ENCODE measurements at places on chromosomes 1 and 21.
A peak's percentile ranks its signal among the peaks of the same experiment; 100 is the strongest.

DNA sequence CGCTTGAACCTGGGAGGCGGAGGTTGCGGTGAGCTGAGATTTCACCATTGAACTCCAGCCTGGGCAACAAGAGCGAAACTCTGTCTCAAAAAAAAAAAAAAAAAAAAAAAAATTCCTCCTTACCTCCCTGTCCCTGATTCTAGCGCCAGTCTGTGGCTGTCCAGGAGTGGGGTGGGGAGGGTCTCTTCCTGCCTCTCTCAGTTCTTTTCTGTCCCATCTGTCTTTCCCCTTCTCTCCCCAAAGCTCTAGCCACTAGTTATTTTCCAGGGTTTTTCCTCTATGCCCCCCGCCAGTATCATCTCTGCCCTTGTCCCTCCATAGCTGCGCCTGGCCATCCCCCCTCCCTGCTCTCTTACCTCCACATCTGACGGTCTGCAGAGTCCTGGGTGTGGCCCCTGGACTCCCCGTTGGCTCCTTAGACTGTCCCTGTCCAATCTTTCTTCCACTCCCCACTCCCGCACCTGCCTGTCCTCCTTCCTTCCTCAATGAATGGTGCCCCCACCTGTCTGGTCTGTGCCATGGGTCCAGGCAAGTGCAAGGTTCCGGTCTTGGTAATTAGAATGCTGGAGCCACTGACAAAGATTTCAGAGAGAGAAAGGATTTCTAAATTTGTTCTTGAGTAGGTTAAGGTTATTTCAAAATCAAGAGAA is 1.6 kb upstream of the TMEM63A start:
- DNase-seq, result no peak

DNA sequence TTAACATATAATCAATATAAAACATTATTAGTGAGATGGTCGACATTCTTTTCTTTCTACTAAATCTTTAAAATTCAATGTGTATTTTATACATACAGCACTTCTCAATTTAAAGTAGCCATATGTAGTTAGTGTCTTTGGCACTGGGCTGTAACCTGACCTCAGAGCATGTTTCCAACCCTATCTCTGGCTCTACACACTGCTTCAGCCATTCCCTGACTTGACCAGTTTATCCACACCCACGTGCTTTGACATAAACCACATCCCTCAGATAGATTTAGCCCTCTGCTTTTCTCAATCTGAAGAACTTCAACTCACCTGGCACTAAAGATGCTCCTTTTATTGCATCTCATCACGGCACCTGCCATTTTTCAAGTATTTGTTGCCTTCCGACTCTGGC is 58.3 kb downstream of the RGS2 start:
- DNase-seq, result no peak

DNA sequence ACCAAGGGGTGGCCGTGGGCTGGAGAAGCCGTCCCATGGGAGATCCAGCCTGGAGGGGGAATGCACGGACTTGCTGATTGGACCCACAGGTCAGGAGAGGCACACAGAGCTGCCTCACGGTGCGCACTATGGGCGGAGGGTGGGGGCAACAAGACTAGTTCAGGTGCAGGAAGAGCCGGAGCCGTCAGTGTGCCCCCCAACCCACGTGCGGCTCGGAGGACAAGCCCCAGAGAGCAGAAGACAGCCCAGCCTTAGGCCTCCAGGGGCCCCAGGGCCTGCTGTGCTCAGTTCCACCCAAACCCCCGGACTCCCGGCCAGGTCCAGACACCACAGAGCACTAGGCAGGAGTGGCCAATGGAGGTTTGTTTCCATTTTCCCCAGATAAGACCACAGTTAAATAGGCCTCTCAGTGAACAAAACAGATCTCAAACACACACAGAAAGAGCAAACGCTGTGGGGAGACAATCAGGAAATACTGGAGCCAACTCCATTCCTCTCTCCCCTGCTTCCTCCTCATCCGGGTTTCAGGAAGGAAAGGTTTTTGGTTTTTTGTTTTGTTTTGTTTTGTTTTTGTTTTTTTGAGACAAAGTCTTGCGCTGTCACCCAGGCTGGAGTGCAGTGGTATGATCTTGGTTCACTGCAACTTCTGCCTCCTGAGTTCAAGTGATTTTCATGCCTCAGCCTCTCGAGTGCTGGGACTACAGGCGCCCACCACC is 84.2 kb downstream of the ADSS2 start:
- no peak for DNase-seq

- peak; percentile 9 for DNase-seq
Measured at GRCh38 chr1:93734999-93735398, 53.4 kb upstream of the BCAR3 start.

DNA sequence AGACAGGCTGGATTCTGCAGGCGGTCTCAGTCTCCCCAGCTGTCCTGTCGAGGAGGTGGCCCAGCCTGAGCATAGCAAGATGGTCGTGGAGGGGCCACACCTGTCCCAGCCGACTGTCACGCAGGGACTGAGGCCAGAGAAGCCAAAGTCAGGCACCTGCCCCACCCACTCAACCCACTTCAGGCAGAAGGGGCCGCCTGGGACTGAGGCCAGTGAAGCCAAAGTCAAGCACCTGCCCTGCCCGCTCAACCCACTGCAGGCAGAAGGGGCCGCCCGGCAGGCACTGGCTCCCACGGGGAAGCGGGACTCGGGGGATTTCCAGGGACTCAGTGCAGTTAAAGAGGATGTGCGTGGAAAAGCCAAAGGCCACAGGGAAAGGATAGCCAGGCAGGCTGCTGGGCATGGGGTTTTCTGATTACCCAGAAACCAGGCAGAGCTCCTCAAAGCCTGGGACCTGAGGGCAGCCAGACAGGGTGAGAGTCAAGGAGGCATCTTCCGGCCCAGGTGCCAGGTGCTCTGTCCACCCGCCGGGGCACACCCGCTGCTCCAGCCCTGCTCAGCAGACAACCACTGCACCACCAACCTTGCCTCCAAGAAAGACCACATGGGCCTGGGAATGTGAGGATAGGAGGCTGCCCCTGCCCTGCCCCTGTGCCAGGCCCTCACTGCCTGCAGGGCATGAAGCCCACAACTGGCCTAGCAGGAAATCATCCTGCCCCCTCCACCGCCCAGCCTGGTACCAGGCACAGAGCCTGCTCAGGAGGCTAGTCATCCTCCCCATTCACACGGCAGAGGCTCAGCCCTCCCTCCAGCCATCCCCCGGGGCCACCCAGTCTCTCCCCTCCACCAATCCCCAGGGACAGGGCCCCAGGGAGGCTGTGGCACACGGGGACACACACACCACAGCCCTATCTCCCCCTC is 41.0 kb downstream of the MEGF6 start:
- no peak for DNase-seq

DNA sequence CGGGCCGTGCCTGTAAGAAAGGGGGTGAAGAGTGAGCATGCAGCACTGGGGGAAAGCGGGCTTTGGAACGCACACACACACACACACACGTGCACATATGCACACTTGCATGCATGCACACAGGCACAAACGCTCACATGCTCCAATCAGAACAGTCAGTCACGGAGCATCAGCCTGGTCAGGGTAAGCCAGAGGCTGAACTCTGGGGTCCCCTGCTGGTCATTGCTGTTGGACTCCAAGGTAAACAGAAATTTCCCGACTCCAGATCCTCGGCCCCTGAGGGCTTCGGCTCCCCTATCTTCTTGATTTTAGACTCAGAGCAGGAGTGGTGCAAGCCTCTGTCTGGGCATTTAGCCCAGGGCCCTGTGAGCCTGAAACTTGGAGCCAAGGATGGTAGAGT is 54.2 kb downstream of the SYT2 start:
- DNase-seq, result no peak

GRCh38 chr1:53645690-53646078 is 93.3 kb downstream of the GLIS1 start:
- DNase-seq, result no peak

GRCh38 chr1:178869119-178869697 is 1.7 kb downstream of the ANGPTL1 start:
- no peak for DNase-seq

- DNase-seq, result no peak
Measured at GRCh38 chr1:53895421-53895820, 1.4 kb downstream of the DIO1 start.

GRCh38 chr1:66166753-66167152 is 367.2 kb upstream of the SGIP1 start:
- no peak for DNase-seq

DNA sequence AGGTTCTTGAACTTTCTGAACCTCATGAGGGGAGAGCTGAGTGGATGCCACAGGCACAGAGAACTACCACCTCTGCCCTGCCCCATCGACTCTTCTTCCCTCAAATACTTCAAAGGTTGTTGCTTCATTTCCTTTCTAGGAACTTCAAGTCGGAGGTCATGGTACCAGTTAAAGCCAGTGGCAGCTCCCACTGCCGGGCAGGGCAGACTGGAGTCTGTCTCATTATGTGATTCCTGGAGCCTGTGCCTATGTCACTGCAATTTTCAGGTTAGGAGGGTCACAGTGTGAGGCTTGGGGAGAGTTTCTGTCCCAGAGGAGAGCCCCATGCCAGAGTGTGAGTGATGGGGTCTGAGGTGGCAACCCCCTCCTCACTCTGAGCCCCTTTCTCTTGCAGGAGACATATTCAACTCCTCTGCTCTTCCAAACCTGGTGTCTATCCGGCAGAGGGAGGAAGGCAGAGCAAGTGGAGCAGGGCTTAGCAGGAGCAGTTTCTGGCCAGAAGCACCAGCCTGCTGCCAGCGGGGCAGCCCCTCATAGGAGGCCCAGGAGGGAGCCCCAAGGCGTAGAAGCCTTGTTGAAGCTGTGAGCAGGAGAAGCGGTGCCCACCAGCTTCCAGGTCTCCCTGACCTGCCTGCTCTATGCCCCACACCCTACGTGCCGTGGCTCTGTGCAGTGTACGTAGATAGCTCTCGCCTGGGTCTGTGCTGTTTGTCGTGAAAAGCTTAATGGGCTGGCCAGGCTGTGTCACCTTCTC is 29.3 kb downstream of the CAMK1G start:
- DNase-seq, result no peak

DNA sequence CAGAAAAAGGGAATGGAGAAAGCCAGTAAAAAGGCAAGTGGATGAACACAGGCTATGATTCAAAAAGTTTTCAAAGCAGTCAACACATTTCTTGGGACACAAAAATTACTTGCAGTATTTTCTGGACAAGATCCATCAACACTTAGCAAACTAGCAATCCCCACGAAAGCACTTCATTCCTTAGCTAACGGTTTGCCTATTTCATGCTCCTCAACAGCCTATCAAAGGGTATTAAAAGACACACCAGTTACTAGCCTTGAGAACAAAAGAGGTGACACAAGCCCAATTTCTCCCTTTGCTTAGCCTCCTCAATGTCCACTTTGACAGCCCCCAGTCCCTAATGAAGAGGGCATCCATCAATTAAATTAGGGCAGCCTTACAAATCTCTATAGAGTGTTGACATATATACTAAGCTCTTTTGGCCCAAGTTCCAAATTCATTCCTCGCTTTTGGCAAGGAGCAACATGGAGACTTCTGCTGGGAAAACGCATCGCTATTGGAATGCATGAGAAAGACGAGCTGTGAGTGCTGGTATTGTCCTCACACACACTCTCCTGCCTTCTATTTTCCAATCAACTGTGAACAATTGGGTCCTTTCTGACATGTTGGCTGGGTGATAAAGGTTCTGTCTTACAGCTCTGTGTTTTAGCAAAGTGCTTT is 180.0 kb downstream of the TNR start:
- DNase-seq, result no peak

DNA sequence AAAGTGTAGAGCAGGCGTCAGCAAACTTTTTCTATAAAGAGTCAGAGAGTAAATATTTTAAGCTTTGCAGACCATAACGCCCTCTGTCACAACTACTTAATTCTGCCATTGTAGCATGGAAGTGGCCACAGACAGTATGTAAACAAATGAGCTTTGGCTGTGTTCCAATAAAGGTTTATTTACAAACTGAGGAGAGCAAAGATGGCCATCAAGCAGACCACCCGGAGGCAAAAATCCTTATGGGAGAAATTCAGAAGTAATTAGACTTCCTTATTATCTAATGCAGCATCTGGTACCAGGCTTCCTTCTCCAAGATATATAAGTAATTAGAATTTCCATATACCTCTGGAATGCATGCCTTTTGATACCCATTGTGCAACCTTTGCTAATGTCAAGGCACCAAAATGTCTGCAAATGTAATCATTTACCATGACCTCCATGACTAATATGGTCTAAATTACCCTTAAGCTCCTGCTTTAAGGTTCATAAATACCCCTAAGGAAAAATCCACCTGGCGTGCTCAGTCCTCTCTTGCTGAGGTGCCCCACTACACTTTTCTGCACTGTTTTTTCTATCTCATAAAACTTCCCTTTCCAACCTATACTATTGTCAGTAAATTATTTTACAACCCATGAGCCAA is 377.8 kb downstream of the MATN1 start:
- no peak for DNase-seq

DNA sequence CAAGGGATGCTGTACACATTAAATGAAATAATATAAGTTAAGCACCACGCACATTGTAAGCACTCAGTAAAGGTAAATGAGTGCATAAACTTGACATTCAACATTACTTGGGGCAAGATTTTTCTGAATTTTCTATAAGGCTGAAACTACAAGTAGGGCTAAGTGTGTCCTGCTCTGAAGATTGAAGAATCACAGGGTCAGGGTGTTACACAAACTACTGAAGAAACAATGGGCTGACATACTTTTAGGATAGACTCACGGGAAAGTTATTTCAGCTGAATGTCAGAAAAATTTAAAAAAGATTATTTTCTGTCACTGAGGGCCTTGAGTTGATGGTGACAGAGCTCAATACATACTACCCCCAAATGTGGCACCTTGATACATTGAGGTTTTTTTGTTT is 644.2 kb upstream of the PLXNA2 start:
- DNase-seq, result no peak

DNA sequence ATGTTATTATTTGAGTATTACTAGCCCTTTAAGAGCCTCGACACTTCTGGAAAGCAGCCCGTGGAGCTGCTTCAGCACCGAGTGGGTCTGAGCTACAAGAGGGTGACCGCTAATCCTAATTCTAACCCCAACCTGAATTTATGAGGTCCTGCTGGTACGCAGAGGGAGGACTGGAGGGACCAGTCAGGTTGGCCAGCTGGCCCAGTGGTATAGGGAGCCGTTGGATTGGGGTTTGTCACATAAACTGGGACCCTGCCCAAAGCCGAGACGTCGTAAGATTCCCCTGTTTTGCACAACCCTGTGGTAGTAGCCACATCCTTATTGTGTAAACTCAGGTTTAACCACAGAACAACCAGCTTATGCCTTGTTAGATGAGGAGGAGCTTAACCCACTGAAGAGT is 60.8 kb upstream of the F3 start:
- no peak for DNase-seq

- DNase-seq, result no peak
Measured at GRCh38 chr1:184190616-184191015, 139.1 kb downstream of the TSEN15 start.

GRCh38 chr1:235673981-235674380 is 24.4 kb upstream of the GNG4 start:
- no peak for DNase-seq

GRCh38 chr1:36696261-36696940 is 213.7 kb upstream of the CSF3R start:
- DNase-seq, result no peak

- DNase-seq, result no peak
Measured at GRCh38 chr1:101194746-101195145, 42.1 kb upstream of the S1PR1 start.

GRCh38 chr1:178192686-178193085 is 98.8 kb downstream of the RASAL2 start:
- DNase-seq, result no peak
